ENCODE measurements at places on chromosomes 13 and 19.

GRCh38 chr19:10670182-10670581 is 16.0 kb downstream of the ILF3 start:
- DNase-seq = no peak

DNA sequence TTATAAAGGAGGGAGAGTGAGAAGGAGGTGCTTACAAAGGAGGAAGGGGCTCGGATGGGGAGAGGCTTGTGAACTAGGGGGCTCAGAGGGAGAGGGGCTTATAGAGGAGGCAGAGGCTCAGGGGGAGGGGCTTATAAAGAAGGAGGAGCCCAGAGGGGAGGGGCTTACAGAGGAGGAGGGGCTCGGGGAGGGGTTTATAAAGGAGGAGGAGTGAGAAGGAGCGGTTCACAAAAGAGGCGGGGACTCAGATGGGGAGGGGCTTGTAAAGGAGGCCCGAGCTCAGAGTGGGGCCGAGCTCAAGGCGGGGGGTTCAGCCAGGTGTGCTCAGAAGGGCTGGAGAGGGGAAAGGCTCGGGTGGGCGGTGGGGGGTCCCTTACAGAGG is 500 bp downstream of the SMIM24 start:
- DNase-seq = no peak

DNA sequence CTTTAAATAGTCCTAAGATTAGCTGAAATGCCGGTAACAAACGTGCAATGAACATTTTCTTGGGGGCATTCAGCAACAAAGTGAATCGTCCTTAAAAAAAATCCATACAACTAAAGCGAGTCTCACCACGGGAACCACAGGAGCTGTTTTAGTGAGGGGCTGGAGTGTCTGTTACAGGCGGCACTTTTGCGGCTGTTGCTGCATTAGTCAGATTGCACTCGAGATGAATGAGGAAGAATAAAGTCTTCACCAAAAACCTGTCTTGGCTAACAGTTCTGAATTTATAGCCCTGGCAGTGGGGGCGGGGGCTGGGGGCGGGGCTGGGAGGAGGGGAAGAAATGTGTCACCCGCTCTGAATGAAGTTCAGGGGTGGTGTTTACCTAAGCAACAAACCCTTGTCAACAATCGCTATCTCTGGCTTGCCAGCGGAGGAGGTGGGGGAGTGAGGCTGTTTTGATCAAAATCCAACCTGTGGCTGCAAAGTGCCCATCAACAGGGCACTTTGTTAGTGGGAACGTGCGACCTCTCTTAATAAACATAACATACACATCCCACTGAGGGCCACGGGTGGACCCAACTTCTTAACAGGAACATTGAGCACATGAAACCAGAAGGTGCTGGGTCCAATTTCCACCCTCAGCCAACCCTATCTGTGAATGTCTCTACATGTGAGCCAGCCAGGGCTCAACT is 44.5 kb downstream of the RFX2 start:
- no peak for DNase-seq

GRCh38 chr19:48634424-48635262 is 2.5 kb downstream of the DBP start:
- DNase-seq = peak; percentile 97

GRCh38 chr19:29297381-29297780 is 84.4 kb upstream of the UQCRFS1 start:
- no peak for DNase-seq

GRCh38 chr19:10766049-10766623 is 48.3 kb downstream of the DNM2 start:
- no peak for DNase-seq

- DNase-seq = no peak
These were observed 148.9 kb upstream of the TMTC4 start for GRCh38 chr13:100823448-100823847.

- no peak for DNase-seq
These were observed 421 bp upstream of the GPR12 start for GRCh38 chr13:26760832-26761582.

All from type B pancreatic cell (in vitro differentiated cells).